ENCODE measurements at places on chromosomes 11 and 22.

- DNase-seq, result no peak
Measured at GRCh38 chr22:50190941-50191741, 5.4 kb downstream of the TRABD start.

GRCh38 chr11:32706985-32707741, 87.3 kb downstream of the CCDC73 start:
- peak; percentile 49 for DNase-seq

GRCh38 chr11:119520400-119520799, 97.4 kb upstream of the THY1 start:
- DNase-seq, result no peak

- no peak for DNase-seq
Measured at GRCh38 chr11:122848186-122848585, 9.9 kb downstream of the CRTAM start.
